ENCODE measurements at places on chromosomes 11 and 22.

- DNase-seq: no peak
Measured at GRCh38 chr22:32717337-32718240, 83.9 kb upstream of the TIMP3 start.

- DNase-seq: no peak
Measured at GRCh38 chr11:65113361-65113756, 1.7 kb downstream of the TM7SF2 start.

- no peak for DNase-seq
Measured at GRCh38 chr11:62390722-62391121, 28.1 kb upstream of the SCGB1A1 start.

GRCh38 chr11:117620086-117620485, 176.9 kb downstream of the DSCAML1 start:
- no peak for DNase-seq

DNA sequence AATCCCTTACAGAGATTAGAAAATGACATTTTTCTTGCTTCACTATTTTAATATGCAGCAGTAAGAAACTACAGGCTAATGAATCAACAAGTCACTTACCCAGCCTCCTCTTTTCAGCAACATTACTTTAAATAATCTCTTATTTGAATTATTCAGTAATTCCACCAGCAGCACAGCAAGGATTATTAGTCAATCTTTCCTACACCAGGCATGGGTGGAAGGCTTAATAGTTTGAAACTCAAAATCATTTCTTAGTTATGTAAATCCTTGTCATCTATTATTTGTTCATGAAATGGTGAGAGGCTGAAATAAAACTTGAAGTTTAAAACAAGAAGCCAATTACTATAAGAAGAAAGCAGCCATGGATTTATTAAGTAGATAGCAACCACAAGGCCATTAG, 530.5 kb downstream of the KCNA4 start:
- DNase-seq: no peak

DNA sequence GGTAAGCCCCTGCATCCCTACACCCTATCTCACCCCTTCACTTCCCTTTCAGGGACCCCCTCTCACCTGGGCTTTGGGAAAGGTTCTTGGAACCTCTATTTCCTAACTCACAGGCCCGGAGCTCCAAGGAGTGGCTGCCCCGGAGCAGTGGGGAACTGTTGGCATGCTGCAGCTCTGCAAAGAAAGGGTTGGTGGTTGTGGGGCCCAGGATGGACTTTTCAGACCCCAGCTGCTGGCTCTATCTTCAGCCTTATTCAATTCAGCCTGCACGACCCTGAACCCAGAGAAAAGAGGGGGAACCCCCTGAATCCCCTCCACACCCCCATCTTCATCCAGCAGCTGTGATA, 10.0 kb downstream of the ROBO4 start:
- no peak for DNase-seq

DNA sequence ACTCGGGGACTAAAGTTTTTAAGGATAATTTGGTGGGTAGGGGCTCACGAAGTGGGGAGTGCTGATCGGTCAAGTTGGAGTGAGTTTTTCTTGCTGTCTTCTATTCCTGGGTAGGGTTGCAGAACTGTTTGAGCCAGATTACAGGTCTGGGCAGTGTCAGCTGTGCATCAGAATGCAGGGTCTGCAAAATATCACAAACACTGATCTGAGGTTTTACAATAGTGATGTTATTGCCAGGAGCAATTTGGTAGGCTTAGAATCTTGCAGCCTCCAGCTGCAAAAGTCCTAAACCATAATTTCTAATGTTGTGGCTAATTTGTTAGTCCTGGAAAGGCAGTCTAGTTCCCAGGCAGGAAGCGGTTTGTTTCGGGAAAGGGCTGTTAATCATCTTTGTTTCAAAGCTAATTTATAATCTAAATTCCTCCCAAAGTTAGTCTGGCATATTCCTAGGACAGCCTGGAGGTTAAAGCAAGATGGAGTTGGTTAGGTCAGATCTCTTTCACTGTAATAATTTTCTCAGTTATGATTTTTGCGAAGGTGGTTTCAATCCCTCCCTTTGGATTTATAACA, 39.7 kb upstream of the CALCA start:
- DNase-seq: no peak

DNA sequence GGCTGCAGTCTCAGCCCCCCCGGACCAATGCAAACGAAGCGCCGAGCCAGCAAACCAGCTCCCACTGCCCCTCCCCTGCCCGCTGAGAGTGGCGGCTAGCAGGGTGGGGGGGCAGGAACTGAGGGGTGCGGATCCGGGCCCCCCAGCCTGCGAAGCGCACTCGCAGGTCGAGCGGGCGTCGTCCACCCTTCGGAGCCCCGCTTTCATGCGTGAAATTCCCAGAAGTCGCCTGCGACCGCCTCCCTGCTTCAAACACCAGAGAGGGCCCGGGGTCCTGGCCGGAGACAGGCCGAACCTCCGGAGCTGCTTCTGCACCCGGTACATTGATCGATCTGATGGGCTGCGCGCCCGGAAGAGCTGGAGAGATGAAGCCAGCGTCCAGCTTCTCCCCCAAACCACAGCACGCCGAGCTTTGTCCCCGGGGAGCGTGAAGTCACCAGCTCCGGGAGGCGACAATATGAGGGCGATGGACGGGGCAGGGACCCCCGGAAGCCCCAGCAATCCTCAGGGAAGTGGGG, 646 bp upstream of the PATZ1 start:
- DNase-seq: peak; percentile 88

GRCh38 chr11:40405614-40406013, 1053.8 kb downstream of the LRRC4C start:
- DNase-seq: peak; percentile 82

- peak; percentile 81 for DNase-seq
Measured at GRCh38 chr11:66619080-66619554, 2.7 kb downstream of the RBM14 start.
